ENCODE measurements at places on chromosomes 16 and 17. TPM values are rescaled to one million over a fixed set of nuclear protein-coding genes. Genes with fewer than 3 reads are reported as not detected.

Gene HIC1
- total RNA-seq = 22.1 TPM

Gene LGALS9C
- not detected for total RNA-seq

Gene AGRP
- total RNA-seq = not detected

Gene WNT9B
- total RNA-seq = not detected

Data from mesangial cell (primary cell).